ENCODE measurements at places on chromosomes 2 and 18. TPM values are rescaled to one million over a fixed set of nuclear protein-coding genes. Genes with fewer than 3 reads are reported as not detected.

GRCh38 chr2:33782395-33783230 lies 183.5 kb upstream of the FAM98A start:
- DNase-seq: no peak

GRCh38 chr2:100008956-100009355 lies 133.4 kb downstream of the AFF3 start:
- no peak for DNase-seq

- no peak for DNase-seq
Measured at GRCh38 chr18:23263551-23264235, 128.4 kb downstream of the CABLES1 start.

GRCh38 chr2:196356332-196356731 lies 185.0 kb upstream of the STK17B start:
- DNase-seq: no peak

TMEFF2 gene
- polyA plus RNA-seq: 12.6 TPM

GRCh38 chr2:42274863-42275262 lies 86.2 kb downstream of the COX7A2L start:
- no peak for DNase-seq

NCKAP5 gene
- 10.1 TPM for polyA plus RNA-seq

GRCh38 chr2:174280596-174280995 lies 32.3 kb upstream of the OLA1 start:
- DNase-seq: no peak

GRCh38 chr18:2894131-2894840 lies 47.5 kb downstream of the EMILIN2 start:
- DNase-seq: no peak

DNA sequence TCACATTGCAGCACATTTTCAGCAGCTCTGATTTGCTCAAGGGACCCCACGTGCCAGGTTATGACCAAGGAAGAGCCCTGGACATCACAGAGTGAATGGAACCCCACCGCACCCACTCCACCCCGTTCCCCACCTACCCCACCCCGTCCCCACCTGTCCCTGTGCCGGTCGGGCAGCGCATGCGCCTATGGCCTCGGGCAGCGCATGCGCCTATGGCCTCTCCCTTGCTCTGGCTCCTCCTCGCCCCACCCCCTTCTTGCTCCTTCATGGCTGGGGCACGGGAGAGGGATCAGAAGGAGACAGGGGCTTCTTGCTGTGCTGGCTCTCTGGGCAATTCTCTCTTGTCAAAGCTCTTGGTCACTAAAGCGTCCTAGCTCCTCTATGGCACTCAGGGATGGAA lies 371.8 kb upstream of the HS6ST1 start:
- no peak for DNase-seq

DNA sequence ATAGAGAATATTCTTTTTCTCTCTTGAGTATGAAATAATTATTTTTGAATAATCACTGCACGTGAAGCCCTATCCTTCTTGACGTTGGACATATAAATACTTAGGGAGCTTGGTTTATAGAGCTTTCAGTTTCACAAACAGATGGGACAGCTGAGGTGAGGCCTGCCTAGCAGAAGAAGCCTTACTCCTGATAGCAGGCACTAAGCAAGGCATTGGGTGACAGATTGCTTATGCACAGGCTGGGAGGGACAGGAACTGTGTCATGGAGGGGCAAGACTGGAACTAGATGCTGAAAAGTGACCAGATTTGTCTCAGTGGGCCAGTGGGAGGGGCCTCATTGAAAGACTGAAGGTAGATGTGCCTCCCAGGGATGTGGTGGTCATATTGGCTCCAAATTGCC lies 220.8 kb downstream of the NEDD4L start:
- no peak for DNase-seq

SERPINB11 gene
- polyA plus RNA-seq: not detected

ASB3 gene
- polyA plus RNA-seq: 36.5 TPM

MMADHC gene
- 125 TPM for polyA plus RNA-seq

DNA sequence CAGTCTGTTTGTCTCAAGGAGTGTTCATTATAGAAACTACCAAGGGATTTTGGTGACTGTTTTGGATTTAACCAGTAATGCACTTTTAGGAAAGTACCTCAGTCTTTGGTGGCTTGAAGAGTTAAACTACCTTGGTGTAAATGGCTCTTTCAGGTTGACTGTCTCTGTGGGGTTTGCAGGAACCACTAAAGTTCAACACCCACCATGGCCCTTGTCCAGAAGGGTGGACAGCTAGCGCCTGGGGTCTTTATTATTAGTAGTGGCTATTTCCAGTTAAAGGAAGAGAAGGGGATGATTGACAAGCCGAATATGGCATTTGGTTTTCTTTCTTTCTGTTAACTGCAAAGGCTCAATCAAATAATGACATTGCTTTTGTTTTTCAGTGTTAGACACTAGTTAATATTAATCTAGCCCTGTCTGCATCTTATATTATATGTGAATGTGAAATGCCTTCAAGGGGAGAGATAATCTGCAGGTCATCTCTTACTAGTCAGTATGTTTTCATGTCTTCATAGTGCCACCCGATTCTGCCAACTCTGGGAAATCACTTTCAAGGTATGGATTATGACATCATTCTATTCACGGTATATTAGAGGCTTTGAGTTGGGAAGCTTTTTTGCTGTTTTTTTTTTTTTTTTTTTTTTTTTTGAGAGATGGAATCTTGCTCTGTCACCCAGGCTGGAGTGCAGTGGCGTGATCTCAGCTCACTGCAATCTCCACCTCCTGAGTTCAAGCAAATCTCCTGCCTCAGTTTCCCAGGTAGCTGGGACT lies 56.4 kb downstream of the MAP4K4 start:
- no peak for DNase-seq

CFC1 gene
- polyA plus RNA-seq: not detected

- no peak for DNase-seq
Measured at GRCh38 chr2:163708265-163708664, 27.5 kb downstream of the FIGN start.

- peak; percentile 91 for DNase-seq
Measured at GRCh38 chr18:79393635-79394533, 1.8 kb upstream of the NFATC1 start.

RAB6C gene
- polyA plus RNA-seq: 0.75 TPM

DNA sequence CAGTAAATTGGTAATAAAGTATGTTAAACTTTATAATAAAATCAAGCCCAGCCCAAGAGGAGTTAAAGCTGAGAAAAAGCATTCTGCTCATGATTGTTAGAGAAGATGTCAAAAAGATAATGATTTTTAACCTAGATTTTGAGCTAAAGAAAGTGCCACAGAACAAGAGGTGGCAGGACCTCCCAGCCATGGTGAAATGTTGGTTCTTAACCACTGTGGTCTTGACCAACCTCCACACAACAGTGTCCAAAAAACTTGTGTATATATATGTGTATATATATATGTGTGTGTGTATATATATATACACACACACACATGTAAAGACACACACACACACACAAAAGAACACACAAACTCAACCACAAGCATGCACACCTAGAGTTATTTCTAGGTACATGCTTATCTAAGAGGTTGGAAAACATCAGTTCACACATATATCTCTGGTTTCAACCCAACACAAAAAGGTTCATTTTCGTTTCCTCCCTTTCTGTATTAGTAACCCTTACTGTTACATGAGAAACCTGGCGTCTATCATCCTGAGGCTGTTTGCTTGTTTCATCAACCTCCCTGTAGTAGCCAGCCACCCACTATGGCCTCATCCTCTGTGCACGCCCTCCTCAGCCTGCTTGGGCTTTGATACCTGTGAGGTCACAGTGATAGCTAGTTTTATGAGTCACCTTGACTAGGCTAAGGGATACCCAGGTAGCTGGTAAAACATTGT lies 631.8 kb upstream of the ID2 start:
- no peak for DNase-seq

REEP1 gene
- polyA plus RNA-seq: 3.5 TPM

GPR75 gene
- polyA plus RNA-seq: 5.0 TPM

PRKAG3 gene
- 0.15 TPM for polyA plus RNA-seq

- no peak for DNase-seq
Measured at GRCh38 chr2:100208141-100208770, 65.9 kb upstream of the AFF3 start.

GRCh38 chr2:128314348-128315121 lies 4.1 kb downstream of the HS6ST1 start:
- DNase-seq: no peak

- DNase-seq: no peak
Measured at GRCh38 chr2:186879312-186879711, 30.3 kb upstream of the ZSWIM2 start.

DNA sequence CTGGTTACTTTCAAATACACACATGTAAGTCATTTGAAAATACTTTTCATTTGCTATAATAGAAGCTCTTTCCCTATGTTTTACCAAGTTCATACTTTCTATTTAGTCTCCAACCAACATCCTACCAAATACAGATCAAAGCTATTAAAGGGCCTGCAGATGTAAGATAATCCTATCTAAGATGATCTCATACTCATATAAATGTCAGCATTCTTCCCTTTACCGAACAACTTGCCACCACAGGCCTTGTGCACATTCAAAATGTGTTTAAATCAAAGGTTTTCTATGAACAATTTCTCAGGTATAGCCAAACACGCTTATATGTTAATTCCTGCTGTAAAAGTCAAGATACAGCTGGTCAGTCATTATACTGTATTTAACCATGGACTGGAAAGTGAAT lies 23.3 kb downstream of the KCTD18 start:
- DNase-seq: no peak

ABCA12 gene
- polyA plus RNA-seq: 0.62 TPM

MPHOSPH10 gene
- 55.8 TPM for polyA plus RNA-seq

- no peak for DNase-seq
Measured at GRCh38 chr18:10682368-10682714, 156.5 kb downstream of the NAPG start.

HOXD1 gene
- polyA plus RNA-seq: 10.1 TPM
